Effector memory CD4-positive, alpha-beta T cell (primary cell): ENCODE measurements at places on chromosomes 2 and 18.

GRCh38 chr2:230846360-230846759, 18.4 kb upstream of the ITM2C start:
- peaks cover 3% of the 10 kb centered on the region for H3K4me1 ChIP-seq
- no peaks in the 10 kb centered on the region for H3K27me3 ChIP-seq
- DNase-seq, result no peak
- no peaks in the 10 kb centered on the region for H3K36me3 ChIP-seq

DNA sequence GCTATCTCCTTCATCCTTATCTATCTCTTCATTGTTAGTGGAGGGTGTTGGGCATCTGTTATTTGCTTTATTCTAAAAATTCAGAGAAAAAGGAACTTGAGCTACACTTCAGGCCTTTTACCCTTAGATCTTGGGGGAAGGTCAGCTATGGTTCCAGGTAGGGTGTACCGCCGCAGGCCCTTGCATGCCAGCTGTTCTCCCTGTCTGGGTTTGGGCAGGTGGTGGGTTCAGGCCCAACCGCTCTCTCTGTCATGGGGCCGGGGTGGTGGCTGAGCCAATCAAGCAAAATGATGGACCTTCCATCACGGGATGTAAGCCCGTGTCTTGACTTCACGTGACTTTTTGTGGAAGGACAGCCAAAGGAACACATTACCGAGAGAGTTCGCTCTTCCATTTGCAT, 231.1 kb downstream of the LDLRAD4 start:
- H3K36me3 ChIP-seq, result no peaks in the 10 kb centered on the region
- no peak for DNase-seq
- H3K4me3 ChIP-seq, result no peak overlapping the region

GRCh38 chr2:207483477-207483876, 46.3 kb upstream of the CREB1 start:
- no peaks in the 10 kb centered on the region for H3K36me3 ChIP-seq
- H3K4me1 ChIP-seq, result no peaks in the 10 kb centered on the region
- no peak overlapping the region for H3K27ac ChIP-seq
- no peak for DNase-seq
- H3K4me3 ChIP-seq, result no peak overlapping the region

DNA sequence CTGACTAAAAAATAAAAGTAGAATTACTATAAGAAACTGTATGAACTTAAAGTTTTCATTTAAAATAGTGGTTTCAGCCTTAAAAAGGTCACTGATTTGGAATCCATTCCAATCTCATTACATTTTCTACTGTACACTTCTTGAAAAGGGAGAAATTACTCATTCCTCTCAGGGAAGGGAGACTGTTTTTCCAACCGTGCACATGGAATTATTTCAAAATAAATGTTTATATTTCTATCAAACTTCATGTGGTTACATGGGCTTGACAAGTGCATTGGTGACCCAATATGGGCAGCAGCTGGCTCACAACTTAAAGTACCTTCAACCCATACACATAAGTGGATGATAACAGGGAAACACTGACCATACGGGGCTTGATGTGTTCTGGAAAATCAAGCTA, 324.5 kb upstream of the THUMPD2 start:
- H3K27me3 ChIP-seq, result no peaks in the 10 kb centered on the region
- no peak overlapping the region for H3K27ac ChIP-seq
- H3K36me3 ChIP-seq, result no peaks in the 10 kb centered on the region
- no peak overlapping the region for H3K4me3 ChIP-seq
- no peaks in the 10 kb centered on the region for H3K4me1 ChIP-seq

- H3K27ac ChIP-seq, result no peak overlapping the region
- no peak for DNase-seq
- H3K4me1 ChIP-seq, result no peaks in the 10 kb centered on the region
- no peak overlapping the region for H3K4me3 ChIP-seq
Measured at GRCh38 chr18:49096021-49096420, 145.3 kb upstream of the SMAD7 start.

DNA sequence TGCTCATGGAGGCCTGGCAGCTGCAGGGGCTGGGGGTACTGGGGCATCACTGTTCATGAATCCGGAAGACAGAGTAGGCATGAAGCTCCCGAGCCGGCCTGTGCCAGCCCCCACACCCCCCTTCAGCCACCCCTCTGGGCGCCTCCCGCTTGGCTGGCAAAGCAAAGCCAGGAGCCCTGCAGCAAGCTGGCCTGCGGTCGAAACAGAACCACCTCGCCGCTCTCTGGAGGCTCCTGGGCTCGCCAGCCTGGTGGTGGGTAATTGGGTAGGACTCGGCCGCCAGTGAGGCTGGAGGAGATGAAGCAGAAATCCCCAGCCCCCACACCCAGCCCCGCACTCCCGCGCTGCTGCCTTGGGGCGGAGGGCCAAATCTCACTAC, 70.9 kb upstream of the GPC1 start:
- no peak overlapping the region for H3K4me3 ChIP-seq
- H3K36me3 ChIP-seq, result no peaks in the 10 kb centered on the region
- H3K27ac ChIP-seq, result no peak overlapping the region
- no peaks in the 10 kb centered on the region for H3K27me3 ChIP-seq

- peaks cover 11% of the 10 kb centered on the region for H3K4me1 ChIP-seq
- H3K27ac ChIP-seq, result no peak overlapping the region
- H3K36me3 ChIP-seq, result no peaks in the 10 kb centered on the region
- H3K4me3 ChIP-seq, result peak overlapping the region; percentile 45
- no peak for DNase-seq
Measured at GRCh38 chr18:908758-909724, 4.4 kb downstream of the ADCYAP1 start.

DNA sequence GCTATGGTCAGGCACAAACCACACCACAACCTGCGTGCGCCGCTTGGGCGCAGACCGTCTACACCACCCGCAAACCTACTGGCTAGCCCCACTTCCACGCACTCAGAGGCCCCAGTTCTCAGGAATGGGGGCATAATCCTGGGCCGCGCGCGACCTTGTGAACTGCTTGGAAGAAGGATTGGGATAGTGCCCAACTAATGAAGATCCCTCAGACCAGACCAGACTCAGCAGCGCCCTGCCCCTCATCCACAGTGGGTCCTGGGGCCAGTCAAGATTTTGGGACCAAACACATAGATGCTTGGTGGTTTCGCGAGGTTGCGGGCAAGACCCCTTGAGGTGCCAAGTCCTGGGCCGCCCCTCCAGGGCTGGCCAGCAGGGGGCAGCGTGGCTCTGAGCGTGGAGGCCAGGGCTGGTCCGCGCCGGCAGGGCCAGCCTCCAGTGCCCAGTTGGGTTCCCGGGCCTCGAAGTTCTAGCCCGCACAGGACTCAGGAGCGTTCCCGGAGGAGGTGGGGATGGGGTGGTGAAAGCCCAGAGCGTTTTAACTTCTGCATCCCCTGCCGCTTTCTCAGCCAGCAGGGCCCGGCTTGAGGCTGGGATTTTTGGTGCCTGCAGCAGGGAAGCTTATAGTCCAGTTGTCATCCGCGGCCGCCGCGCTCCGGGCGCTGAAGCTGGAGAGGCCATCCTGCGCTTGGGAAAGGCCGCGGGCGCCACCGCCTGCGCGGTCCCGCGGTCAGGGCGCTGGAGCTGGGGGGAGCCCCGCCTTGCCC, 8.3 kb downstream of the OSR1 start:
- no peak overlapping the region for H3K27ac ChIP-seq
- no peaks in the 10 kb centered on the region for H3K36me3 ChIP-seq
- no peak for DNase-seq
- no peak overlapping the region for H3K4me3 ChIP-seq
- H3K27me3 ChIP-seq, result peaks cover 64% of the 10 kb centered on the region

DNA sequence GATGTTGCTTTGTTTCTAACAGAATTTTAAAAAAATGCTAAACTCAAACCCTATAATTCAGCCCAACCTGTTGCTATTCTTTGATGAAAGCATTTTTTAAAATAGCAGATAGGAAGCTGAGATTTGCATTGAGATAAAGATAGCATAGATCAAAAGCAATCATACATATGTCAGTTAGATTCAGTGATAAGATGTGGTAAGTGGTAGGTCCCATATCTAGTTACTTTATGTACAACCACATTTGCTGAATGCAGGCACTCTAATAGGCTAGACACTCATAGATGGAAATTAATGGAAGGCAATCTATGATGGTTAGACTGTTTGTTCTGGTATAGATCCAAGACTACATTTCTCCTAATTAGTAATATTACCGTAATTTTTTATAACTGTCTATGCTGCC, 27.2 kb upstream of the C1D start:
- H3K4me1 ChIP-seq, result peaks cover 10% of the 10 kb centered on the region
- H3K27me3 ChIP-seq, result no peaks in the 10 kb centered on the region
- H3K36me3 ChIP-seq, result no peaks in the 10 kb centered on the region
- no peak overlapping the region for H3K4me3 ChIP-seq

GRCh38 chr2:209495855-209496585, 72.2 kb downstream of the MAP2 start:
- no peaks in the 10 kb centered on the region for H3K36me3 ChIP-seq
- no peak overlapping the region for H3K4me3 ChIP-seq
- H3K27ac ChIP-seq, result no peak overlapping the region
- no peaks in the 10 kb centered on the region for H3K4me1 ChIP-seq
- DNase-seq, result no peak
- H3K27me3 ChIP-seq, result no peaks in the 10 kb centered on the region
